ENCODE measurements at places on chromosomes 7 and 10.

DNA sequence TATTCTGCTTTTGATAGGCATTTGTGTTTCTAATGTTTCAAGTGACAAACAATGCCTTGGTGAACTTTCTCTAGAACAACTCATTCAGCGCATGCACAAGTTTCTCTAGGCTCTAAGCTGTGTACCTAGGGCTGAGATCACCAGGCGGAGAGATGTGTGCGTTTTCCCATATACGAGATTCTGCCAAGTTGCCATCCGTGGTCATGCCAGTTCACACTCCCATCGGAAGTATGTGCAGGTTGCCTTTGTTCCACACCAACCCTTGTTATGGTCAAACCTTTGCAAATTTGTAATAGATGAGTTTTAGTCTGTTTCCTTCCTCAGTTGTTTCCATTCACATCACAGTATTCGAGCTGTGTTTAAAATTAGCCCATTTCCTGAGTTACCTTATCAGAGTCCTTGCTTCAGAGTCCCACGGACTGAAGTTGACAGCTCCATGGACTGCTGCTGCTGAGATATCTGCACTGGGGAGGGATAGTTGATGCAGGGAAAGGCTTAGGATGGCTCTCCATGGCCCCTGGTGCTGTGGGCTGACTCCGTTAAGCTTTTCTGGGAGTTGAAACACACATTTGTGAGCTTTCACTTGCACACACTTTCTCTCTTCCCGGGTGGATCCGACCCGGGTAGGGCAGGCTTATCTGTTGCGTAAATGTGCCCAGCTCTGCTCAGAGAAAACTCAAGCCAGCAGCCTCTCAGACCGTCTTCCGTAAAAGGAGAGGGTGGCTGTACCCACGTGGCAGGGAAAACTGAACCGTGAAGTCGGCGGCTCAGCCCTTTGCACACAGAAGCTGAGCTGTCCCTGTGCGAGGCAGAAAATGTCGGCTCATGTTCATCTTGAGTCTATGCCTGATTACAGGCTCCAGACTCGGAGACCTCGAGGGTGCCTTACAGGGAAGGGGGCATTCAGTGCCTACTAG, 49.4 kb downstream of the HK1 start:
- peak; percentile 42 for DNase-seq

GRCh38 chr7:105691680-105692564, 110.6 kb upstream of the EFCAB10 start:
- DNase-seq: peak; percentile 44

DNA sequence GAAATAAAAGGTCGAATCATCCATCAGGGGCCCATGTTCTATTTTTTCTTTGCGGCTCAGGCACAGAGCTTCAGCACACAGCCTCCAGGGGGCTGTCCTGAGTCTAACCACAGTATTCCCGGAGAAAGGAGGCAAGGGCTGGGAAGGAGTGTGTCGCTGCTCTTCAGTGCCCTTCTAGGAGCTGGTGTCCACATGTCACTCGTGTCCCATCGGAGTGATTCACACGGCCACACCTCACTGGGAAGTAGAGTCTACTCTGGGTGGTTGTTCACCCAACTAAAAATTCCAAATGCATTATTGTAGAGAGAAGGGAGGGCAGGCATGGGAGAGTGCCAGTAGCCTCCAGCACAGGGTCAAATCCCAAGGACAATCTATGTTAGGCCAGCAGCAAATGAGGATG, 114.8 kb upstream of the LANCL2 start:
- no peak for DNase-seq

DNA sequence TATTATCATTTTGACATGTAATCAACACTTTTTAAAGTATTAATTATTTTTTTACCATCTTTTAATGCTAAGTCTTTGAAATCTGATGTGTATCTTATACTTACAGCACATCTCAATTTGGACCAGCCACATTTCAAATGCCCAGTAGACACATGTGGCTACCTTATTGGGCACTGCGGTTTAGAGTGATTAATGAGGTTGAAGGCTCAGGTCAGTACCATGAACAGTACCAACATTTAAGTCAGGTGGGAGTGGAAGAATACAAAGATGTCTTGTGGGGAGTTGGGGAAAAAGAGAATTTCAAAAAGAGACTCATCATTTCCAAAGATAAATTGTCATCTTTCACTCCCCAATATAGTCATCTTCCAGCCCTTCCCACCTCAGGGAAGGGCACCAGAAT, 40.5 kb downstream of the COL28A1 start:
- DNase-seq: no peak

- no peak for DNase-seq
These were observed 26.9 kb downstream of the NACAD start for GRCh38 chr7:45061806-45062425.

DNA sequence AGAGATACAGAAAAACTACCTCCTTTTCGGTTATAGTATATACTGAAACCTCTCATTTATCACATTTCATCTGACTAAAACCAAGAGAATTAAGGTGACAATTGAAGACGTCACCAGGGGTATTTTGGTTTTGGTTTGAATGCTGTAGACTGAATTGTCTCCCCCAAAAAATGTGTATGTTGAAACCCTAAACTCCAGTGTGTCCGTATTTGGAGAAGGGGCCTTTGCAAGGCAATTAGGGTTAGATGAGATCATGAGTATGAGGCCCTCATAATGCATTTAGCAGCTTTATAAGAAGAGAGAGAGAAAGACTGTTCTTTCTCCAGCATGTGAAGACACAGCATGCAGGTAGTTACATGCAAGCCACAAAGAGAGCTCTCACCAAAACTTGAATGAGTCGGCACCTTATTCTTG, 59.5 kb downstream of the CACNA2D1 start:
- no peak for DNase-seq

- no peak for DNase-seq
These were observed 6.9 kb downstream of the NT5C2 start for GRCh38 chr10:103186128-103186527.

DNA sequence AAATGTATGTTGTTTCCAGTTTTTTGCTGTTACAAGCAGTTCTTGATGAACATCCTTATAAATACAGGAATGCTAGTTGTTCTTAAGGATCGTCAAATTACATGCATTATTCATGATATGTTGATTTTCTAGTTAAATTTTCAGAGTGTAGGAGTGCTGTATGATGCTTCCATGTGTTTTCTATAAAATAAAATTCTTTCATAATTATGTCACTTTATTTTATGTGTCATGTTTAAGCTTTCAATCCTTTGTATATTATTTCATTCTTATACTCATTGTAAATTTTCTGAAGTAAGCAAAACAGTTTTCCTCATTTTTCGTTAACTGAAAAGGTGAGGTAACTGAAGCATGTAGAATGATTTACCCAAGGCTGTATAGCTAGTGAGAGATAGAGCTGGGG, 16.8 kb upstream of the MYPN start:
- DNase-seq: no peak

DNA sequence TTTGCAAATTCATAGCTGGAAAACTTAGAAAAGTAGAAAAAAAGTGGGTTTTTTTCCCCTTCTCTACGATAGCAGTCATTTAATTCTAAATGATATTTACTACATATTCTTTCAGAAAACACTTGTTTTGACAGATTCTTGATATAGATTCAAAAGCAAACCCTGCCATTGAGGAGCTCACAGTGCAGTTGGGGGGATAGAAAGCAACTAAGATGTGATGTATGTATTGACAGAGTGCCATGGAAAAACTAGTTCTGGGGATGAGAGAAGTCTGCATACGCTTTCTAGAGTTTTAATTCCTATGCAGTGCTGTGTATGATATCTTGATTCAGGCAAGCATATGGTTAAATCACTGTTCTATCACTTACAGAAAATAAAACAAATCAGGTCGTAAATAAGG, 436.6 kb upstream of the GHITM start:
- no peak for DNase-seq

DNA sequence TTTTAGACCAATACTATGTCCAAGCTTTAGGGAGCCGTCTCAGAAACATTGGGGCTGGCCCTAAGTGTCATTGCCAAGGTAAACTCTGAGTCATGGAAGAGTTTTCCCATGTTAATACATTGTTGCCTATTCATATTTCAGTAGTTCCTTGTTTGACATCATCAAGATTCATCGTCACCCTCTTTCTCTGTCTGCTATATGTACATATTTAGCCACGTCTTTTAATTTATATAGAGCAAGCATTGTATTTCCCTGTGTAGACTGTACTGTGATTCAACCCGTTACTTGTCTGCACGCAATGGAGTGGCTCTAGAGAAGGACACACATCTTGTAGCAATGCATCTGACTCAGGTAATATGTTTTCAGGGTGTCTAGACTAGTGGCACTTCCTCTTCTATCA, 217.9 kb upstream of the TPK1 start:
- no peak for DNase-seq

DNA sequence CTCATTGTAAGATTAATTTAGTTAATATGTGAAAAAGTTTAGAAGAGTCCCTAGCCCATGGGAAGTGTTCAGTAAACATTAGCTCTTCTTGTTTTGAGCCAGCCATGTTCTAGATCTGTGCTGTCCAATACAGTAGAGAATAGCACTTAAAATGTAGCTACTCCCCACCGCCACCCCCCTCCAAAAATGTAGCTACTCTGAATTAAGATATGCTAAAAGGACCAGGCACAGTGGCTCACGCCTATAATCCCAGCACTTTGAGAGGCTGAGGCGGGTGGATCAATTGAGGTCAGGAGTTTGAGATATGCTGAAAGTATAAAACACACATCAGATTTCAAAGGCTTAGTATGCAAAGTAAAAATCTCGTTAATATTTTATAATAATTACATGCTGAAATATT, 47.3 kb upstream of the MXI1 start:
- no peak for DNase-seq

GRCh38 chr10:61643316-61643751, 19.4 kb upstream of the CABCOCO1 start:
- DNase-seq: no peak

- DNase-seq: no peak
These were observed 41.3 kb downstream of the LRMDA start for GRCh38 chr10:75472685-75473084.

GRCh38 chr10:92644921-92645320, 44.8 kb upstream of the HHEX start:
- no peak for DNase-seq

GRCh38 chr7:16754856-16755317, 1.3 kb downstream of the TSPAN13 start:
- DNase-seq: no peak

DNA sequence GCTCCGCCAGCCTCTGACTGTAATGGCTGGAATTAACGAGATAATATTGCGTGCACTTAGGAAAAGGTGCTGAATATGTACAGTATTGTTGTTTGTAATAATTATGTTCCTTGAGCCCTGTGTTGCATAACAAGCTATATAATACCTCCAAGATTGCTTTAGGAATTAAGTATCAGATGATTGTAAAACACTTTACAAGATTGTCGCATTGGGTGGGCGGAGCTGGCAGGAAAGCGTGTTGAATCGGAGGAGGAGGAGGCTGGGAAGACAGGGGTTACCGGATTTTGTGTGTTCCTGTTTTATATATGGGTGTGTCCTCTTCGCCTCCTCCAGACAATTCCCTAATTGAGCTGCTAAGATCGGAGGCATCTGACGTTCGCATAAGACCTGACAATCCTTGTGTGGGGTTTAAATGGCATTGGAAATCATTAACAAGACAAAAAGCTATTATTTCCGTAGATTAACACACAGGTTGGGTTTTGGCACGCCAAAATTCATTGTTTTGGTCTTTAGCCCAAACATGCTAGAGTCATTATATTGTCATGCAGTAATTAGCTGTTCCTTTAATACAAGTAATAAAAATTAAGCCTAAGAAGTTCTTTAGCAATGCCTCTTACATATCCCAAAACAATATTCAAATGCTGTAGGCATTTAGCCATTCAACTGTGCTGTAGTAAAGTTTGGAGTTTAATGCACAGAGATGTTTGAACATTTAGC, 192.9 kb upstream of the SH2B2 start:
- DNase-seq: no peak

GRCh38 chr10:11397980-11398580, 213.4 kb downstream of the USP6NL start:
- DNase-seq: no peak

- DNase-seq: peak; percentile 3
These were observed 5.1 kb upstream of the HOXA11 start for GRCh38 chr7:27189997-27190748.

GRCh38 chr7:47739891-47740290, 158.0 kb upstream of the TNS3 start:
- no peak for DNase-seq

- DNase-seq: no peak
These were observed 140.6 kb downstream of the KCNMA1 start for GRCh38 chr10:77496941-77497420.
